ENCODE measurements at places on chromosomes 4 and X.

DNA sequence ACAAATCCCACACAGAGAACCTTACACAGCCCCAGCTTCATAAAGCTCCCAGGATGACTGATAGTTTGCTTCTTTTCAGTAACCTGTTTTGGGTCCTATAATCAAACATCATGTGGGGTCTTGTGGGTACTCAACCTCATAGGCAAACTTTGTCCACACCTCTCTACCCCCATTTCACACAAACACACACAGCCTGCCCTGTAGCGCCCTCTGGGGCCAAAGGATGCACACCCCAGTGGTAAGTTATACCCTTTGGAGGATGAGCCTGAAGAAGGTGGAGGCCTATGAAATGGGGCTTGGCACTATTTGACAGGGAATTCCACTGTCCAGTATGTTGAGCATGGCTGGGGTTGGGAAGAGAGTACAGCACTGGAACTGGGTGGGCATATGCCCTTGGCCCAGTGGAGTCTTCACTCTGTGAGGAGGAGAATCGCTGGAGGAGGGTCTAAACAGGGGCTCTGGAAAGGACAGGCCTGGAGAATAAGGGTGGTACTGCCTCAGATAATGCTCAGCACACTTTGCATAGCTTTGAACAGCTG, 30.5 kb upstream of the COL25A1 start:
- DNase-seq = peak; percentile 13

DNA sequence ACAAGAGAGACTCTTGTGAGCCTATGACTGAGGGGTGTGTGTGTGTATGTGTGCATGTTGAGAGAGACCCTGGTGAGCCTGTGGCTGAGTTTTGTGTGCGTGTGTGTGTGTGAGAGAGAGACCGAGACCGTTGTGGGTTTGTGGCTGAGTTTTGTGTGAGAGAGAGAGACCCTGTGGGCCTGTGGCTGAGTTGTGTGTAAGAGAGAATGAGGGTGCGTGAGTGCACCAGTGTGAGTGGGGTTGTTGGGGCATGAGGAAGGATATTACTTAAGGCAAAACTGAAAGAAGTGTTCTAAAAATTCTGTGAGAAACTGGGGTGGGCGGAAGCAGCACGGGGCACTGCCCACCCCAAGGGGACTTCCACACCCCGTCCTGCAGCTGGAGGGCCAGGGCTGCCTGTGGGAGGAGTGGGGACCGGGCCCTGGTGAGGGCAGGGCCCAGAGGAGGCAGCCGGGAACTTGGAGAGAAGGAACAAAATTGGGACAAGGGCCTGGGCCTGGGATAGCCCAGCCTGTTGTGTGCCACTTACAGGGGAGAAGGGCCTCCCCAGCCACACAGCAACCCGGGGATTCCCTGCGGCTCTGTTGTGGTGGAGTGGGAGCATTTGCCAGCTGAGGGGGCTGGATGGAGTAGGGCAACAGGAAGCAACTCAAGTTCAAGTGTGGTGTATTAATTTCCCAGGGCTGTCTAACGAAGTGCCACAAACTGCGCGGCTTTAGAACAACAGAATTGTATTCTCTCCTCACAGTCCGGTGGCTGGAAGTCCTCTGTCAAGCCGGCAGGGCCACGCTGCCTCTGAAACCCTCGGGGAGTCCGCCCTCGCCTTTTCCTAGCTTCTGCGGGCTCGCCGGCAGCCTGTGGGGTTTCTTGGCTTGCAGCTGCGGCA, 22.1 kb downstream of the TMEM131L start:
- DNase-seq = no peak

DNA sequence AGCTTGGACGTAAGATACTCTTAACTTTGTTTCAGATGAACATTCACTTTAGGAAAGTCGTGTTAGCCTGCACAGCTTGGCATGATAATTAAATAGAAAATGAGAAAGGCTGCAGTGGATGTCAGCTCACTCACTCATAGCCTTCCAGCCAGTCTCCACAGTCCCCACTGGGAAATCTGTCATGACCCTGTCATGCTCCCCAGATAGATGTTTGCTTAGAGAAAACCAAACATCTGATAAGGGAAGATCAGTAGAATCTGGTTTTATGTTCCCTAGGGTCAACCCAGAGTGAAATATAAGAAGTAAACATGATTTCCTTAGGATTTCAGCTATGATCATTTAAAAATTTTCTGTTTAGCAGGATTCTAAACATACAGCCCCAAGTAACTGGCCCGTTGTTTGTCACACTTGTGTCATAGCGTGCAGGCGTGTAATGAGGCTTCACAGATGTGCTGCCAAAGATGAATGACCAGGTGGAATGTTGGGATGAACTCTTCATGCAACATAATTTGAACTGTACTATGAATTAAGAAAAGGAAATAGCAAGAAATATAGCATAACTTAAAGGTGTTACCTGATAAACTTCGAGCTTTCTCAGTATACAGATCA, 180.1 kb downstream of the BANK1 start:
- DNase-seq = no peak

DNA sequence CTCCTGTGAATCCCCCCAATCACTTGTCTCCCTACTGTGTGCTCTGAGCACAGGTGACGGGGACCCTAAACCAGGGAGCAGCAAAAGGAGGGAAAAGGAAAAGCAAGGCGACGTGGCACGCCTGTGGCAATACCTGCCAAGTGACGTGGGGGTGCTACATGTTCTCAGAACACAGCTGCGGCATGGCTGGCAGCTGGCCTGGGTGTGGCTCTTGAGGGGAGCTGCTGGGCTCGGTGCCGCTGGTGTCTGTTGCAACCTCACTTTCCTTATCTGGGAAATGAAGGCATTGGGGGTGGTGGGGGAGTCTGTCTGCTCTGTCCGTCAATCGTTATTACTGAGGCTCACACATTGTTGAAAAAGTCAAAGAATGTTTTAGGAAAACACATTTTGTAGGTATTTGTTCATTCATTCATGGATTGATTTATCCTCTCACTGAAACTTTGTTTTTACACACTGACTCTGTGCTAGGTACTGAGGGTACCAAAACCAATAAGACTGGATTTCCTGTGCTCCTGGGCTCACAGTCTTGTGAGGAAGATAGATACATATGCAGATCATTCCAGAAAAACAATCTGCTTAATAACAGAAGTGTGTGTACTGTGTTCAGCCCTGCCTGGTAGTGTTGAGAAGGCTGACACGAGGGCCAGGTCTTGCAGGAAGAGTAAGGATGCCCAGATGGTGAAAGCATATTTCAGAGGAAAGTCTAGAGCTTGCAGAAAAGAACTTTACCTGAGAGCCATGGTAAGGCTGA, 217.6 kb downstream of the PTTG2 start:
- DNase-seq = peak; percentile 90

- DNase-seq = peak; percentile 35
These were observed 22.4 kb upstream of the CLTRN start for GRCh38 chrX:15686818-15687685.

GRCh38 chr4:155548173-155548572, 118.5 kb upstream of the GUCY1A1 start:
- no peak for DNase-seq

GRCh38 chr4:111362941-111363361, 740.1 kb upstream of the PITX2 start:
- peak; percentile 13 for DNase-seq

- DNase-seq = peak; percentile 71
These were observed 137.5 kb downstream of the ZNF674 start for GRCh38 chrX:46407753-46408130.

DNA sequence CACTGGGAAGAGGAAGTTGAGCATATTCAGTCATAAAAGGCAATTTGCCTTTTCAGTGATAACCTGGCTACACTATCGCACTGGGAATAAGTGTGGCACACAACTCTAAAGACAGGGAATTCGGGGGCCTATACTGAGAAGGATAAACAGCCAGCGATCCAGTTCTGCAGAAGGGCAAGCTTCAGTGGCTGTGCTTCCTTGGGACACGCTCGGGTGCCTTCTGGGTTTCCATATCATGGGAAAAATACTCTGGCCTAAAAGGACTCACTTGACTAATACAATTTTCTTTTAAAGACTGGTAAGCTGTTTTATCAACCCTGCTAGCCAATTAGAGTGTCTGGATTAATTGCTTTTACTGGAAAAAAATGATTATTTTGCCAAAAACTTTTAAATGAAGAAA, 58.5 kb downstream of the TENM3 start:
- no peak for DNase-seq

GRCh38 chr4:34814266-34814665, 1430.0 kb downstream of the ARAP2 start:
- no peak for DNase-seq

DNA sequence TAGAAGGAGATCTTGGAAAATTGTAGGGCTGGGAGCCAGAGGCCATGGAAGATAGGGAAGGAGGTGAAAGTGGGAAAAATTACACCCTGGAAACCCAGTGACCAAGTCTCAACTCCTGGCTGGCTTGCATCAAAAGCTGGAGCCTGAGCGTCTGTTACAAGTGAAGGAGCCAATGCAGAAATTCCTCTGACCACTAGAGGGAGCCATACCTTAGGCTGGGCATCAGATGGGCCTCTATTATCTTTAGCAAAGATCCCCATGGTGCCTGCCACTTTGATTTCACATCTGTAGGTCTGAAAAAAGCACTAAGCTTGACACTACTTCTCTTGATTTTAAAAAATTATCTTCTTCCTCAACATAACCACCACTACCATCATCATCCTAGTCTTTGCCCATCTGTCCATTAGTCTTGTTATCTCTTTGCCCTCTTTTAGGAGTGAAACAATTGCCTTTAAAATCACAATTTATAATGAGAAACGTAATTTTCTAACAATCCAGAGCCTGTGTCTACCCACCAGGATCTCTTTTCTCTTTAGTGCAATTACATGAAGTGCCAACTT, 62.9 kb downstream of the ANAPC4 start:
- DNase-seq = peak; percentile 72

DNA sequence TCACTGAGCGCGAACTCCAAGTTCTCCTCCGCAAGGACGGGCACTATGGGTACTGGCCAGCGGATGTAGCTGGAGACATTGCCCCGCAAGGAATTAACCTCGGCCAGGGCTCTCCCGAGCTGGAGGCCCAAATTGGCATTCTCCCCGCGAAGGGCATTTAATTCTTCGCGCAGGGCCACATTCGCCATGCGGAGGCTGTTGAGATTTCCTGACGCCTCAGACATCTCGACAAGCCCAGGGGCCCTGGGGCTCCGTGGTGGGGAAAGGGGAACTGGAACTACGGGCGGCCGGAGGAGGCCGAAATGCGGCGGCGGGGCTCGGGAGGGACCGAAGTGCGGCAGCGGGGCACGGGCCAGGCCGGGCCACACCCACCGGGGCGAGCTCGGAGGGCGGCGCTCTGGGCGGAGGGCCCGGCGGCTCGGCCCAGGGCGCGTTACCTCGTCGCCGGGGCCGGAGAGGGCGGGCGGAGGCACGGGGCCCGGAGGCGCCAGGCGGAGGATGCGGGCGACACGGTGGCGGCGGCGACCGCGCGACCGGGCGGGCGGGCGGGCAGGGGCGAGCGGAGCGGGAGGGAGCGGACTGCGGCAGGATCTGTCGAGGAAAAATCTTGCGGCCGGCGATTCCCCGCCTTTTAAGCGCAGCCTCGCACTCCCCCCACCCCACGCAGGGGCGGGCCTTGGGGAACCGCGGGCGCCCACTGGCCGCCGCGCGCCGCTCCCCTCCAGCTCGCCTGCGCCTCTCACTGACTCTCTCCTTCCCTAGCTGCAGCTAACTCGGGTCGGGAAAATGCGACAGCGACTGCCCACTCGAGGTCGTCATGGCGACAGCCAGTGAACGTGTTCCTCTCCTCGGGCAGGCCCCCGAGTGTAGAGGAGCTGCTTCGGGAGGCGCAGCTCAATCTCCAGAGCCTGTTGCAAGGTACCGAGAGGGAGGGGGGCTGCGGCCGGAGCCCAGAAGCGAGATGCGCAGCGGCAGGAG, at the start of gene RTL5:
Gene RTL5, minus strand, starts transcription at position 599 of the 978 bp plus-strand sequence.
- peak; percentile 78 for DNase-seq

- no peak for DNase-seq
These were observed 153.2 kb downstream of the SHROOM3 start for GRCh38 chr4:76588274-76588673.

- DNase-seq = no peak
These were observed 74.2 kb downstream of the CLDN34 start for GRCh38 chrX:10041383-10041782.
